Activated naive CD8-positive, alpha-beta T cell treated with anti-CD3 and anti-CD28 coated beads, Interleukin-2, amount 10 ng/mL, durations not matched to agents 7 days and 5 days (primary cell): ENCODE measurements at places on chromosomes 11 and 22.

GRCh38 chr22:49233507-49234100, 594.1 kb downstream of the BRD1 start:
- H3K4me3 ChIP-seq: no peak overlapping the region
- no peak for DNase-seq
- H3K36me3 ChIP-seq: no peaks in the 10 kb centered on the region
- no peak overlapping the region for H3K27ac ChIP-seq

GRCh38 chr11:116333001-116333535, 439.7 kb downstream of the BUD13 start:
- H3K27ac ChIP-seq: no peak overlapping the region
- no peak overlapping the region for H3K4me3 ChIP-seq
- no peaks in the 10 kb centered on the region for H3K27me3 ChIP-seq
- H3K36me3 ChIP-seq: no peaks in the 10 kb centered on the region

- no peak for DNase-seq
- H3K27me3 ChIP-seq: no peaks in the 10 kb centered on the region
- no peaks in the 10 kb centered on the region for H3K4me1 ChIP-seq
- H3K36me3 ChIP-seq: peaks cover 15% of the 10 kb centered on the region
Observed at GRCh38 chr11:43706631-43707030, 26.1 kb downstream of the HSD17B12 start.

- H3K4me3 ChIP-seq: peak overlapping the region; percentile 51
- DNase-seq: no peak
- no peak overlapping the region for H3K27ac ChIP-seq
Observed at GRCh38 chr22:50490531-50491308, 4.1 kb downstream of the MIOX start.

- no peaks in the 10 kb centered on the region for H3K4me1 ChIP-seq
- DNase-seq: no peak
- no peaks in the 10 kb centered on the region for H3K27me3 ChIP-seq
- no peaks in the 10 kb centered on the region for H3K36me3 ChIP-seq
- H3K4me3 ChIP-seq: no peak overlapping the region
- H3K27ac ChIP-seq: no peak overlapping the region
Observed at GRCh38 chr11:133506551-133507094, 25.7 kb downstream of the OPCML start.

DNA sequence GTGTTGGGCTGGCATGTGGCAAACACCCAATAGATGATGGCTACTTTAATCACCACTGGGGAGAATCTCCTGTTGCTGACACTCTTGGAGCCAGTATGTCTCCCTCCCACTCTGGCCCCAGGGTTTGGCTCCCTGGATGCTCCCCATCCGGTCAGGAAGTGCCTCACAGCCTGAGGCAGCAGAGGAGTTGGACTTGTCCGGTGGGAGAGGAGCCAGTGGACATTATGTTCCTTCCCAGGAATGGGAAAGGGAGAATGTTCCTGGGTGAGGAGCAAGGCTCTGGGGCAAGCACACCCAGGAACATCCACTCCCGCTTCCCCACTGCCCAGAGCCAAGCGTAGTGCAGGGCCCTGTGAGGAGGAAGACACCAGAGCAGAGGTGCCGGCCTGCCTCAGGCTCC, 84.6 kb upstream of the NAV2 start:
- DNase-seq: no peak
- H3K27me3 ChIP-seq: peaks cover 2% of the 10 kb centered on the region
- no peak overlapping the region for H3K4me3 ChIP-seq
- H3K36me3 ChIP-seq: no peaks in the 10 kb centered on the region

DNA sequence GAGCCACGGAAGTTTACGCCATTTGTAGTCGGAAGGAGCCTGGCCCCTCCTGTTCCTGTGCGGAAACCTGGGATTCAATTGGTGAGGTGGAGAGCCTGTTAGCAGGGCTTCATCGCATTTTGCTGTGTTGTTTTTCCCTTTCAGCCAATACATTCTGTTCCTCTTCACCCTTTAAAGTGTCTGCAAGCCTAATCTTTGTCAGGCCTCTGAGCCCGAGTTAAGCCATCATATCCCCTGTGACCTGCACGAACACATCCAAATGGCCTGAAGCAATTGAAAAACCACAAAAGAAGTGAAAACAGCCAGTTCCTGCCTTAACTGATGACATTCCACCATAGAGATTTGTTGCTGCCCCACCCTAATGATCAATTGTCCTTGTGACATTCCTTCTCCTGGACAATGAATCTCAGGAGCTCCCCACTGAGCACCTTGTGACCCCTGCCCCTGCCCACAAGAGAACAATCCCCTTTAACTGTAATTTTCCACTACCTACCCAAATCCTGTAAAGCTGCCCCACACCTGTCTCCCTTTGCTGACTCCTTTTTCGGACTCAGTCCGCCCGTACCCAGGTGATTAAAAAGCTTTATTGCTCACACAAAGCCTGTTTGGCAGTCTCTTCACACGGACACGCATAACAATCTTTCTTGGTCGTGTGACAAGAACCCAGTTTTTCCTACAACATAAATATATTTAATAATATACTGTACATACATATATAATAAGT, 37.1 kb upstream of the MMP12 start:
- no peak overlapping the region for H3K27ac ChIP-seq
- no peaks in the 10 kb centered on the region for H3K36me3 ChIP-seq
- peaks cover 12% of the 10 kb centered on the region for H3K27me3 ChIP-seq
- DNase-seq: no peak
- no peak overlapping the region for H3K4me3 ChIP-seq

DNA sequence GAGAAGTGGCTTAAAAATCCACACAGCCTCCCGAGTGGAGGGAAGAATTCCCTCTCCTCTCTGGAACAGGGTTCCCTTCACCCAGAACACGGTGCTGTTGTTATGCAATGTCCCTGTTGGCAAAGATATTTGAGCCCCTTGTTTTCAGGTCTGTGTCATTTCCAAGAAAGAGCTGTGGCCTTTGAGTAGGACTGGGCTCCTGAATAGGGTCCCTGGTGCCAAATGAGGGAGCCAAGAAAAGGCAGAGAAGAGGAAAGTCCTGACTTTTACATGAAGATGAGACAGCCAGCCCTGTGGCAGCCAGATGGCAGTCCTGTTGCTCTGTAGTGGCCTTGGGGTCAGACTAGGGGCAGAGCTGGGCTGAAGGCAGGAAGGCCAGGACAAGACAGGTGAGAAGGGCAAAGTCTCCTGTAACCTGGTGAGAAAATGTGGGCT, 51.2 kb upstream of the ELF5 start:
- no peaks in the 10 kb centered on the region for H3K36me3 ChIP-seq
- H3K4me1 ChIP-seq: no peaks in the 10 kb centered on the region
- DNase-seq: no peak

- no peak for DNase-seq
- peak overlapping the region; percentile 51 for H3K27ac ChIP-seq
- peaks cover 2% of the 10 kb centered on the region for H3K36me3 ChIP-seq
- H3K4me1 ChIP-seq: peaks cover 62% of the 10 kb centered on the region
- no peaks in the 10 kb centered on the region for H3K27me3 ChIP-seq
Observed at GRCh38 chr11:93524173-93524536, 19.0 kb downstream of the SMCO4 start.

DNA sequence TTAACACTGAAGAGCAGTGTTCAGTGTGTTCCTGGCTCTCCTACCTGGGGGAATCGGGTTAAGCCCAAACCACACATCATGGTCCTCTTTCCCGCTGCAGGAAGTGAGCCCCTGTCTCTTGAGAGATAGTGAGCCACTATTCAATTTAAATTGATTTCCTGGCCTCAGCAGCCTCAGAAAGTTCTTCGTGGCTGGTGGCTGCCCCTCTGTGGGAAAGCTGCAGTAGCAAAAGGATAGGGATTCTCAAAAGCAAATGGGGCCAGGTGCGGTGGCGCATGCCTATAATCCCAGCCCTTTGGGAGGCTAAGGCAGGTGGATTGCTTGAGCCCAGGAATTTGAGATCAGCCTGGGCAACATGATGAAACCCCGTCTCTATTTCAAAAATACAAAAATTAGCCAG, 49.1 kb upstream of the CD5 start:
- peak overlapping the region; percentile 45 for H3K27ac ChIP-seq
- H3K4me1 ChIP-seq: peaks cover 42% of the 10 kb centered on the region
- peak overlapping the region; percentile 19 for H3K4me3 ChIP-seq
- H3K36me3 ChIP-seq: peaks cover 23% of the 10 kb centered on the region

DNA sequence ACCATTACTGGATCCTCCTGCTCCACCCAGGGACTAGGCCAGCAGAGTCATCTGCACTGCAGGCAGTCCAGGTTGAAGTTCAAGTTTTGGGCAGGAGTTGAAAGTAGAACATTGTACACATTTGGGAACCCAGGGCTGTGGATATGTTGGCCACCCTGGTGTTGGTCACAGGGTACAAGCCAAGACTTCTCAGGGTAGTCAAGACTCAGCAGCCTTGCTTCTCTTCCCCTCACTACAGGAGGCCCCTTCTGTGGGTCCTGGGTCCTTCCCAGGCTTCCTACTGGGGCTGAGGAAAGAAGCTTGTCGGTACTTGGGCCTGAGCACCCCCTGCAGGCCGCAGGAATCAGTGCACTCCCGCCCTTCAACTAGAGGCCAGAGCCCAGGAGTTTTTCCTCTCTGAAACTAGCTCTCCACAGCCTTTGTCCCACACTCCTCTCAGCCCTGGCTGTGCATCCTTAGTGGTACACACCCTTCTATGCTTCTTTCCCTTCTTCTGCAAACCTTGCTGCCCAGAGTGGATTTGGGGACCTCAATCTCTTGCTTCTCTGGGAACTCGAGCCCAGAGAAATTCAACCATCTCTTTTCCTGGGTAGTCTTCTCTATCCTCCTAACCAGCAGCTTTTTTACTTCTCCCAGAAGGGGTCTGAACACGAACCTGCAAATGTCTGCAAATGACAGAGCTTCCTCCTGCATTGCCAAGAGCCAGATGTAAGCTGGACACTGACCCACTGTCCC, 2.6 kb upstream of the HPX start:
- H3K4me1 ChIP-seq: no peaks in the 10 kb centered on the region
- H3K27me3 ChIP-seq: peaks cover 8% of the 10 kb centered on the region
- H3K36me3 ChIP-seq: no peaks in the 10 kb centered on the region

DNA sequence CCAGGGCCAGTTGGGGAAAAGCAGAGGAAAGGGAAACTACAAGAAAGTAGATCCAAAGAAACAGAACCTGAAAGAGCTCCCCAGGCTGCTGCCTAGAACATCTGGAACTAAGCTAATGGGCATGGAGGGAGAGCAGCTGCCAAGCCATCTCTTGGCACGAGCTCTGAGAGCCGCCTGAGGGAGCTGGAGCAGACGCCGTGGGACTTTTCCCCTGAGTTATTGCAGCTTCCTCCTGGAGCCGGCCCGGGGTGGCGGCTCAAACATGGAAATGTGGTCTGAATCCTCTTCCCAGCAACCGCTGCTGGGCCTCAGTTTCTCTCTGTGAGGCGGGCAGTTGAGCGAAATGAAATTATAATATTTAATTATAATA, 41.8 kb downstream of the LIF start:
- DNase-seq: peak; percentile 11
- H3K4me3 ChIP-seq: no peak overlapping the region

DNA sequence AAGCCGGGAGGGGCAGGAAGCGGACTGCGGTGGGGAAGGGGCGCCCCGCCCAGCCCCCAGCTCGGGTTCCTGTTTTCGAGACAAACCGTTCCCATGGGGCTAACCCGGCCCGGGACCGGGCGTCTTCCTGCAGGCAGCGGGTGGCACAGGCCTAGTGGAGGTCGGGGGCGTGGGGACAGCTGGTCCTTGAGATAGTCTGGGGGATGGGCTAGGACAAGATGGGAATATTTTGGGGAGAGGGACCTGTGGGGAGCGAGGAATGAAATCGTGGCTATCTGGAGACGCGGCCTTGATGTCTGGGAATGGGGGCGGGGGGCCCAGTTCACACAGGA, 1.2 kb upstream of the RASGRP2 start:
- peaks cover 6% of the 10 kb centered on the region for H3K36me3 ChIP-seq
- peak; percentile 89 for DNase-seq
- H3K27me3 ChIP-seq: no peaks in the 10 kb centered on the region

DNA sequence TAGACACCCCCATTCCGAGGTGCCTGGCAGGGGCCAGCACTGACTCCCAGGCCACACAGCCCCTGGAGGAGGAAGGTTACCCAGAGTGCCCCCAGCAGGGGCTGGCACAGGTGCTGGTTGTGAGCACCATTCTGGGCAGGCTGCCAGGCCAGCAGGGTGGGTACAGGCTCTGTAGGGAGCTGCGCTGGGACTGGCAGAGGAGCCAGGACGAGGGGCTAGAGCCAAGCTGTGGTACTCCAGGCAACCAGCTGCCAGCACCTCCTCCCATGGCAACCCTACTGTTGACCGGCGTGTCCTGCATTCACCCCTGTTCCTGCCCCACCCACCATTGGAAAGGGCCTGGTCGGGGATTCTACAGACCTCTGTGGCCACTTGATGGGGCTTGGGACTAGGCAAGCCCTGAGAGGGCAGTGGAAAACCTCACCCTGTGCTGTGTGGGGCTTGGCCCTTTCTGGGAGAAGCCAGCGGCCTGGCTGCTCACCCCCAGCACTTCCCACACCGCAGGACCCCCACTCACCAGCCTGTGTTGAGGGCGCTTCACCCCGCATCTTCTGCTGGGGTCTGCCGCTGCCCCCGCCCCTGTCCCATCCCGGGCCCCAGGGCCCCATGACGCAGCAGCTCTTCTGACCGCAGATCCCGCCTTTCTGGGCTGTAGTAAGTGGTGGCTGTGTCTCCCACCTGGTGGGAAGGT, 1.9 kb downstream of the CLDN5 start:
- H3K27me3 ChIP-seq: peaks cover 24% of the 10 kb centered on the region
- H3K27ac ChIP-seq: no peak overlapping the region
- DNase-seq: peak; percentile 33
- peaks cover 2% of the 10 kb centered on the region for H3K4me1 ChIP-seq
- H3K4me3 ChIP-seq: peak overlapping the region; percentile 12

GRCh38 chr11:44178381-44178780, 82.9 kb downstream of the EXT2 start:
- H3K36me3 ChIP-seq: peaks cover 4% of the 10 kb centered on the region
- H3K27me3 ChIP-seq: no peaks in the 10 kb centered on the region
- H3K4me1 ChIP-seq: peaks cover 4% of the 10 kb centered on the region
- H3K27ac ChIP-seq: no peak overlapping the region

- H3K4me1 ChIP-seq: no peaks in the 10 kb centered on the region
- H3K27ac ChIP-seq: no peak overlapping the region
- DNase-seq: no peak
Observed at GRCh38 chr11:109086931-109087330, 335.1 kb upstream of the C11orf87 start.

GRCh38 chr22:26610072-26610958, 7.5 kb downstream of the CRYBB1 start:
- no peaks in the 10 kb centered on the region for H3K36me3 ChIP-seq
- H3K4me3 ChIP-seq: peak overlapping the region; percentile 65
- peak overlapping the region; percentile 83 for H3K27ac ChIP-seq
- H3K4me1 ChIP-seq: peaks cover 17% of the 10 kb centered on the region
- DNase-seq: peak; percentile 59

GRCh38 chr11:34236572-34236971, 121.2 kb downstream of the ABTB2 start:
- H3K27ac ChIP-seq: no peak overlapping the region
- no peak overlapping the region for H3K4me3 ChIP-seq
- H3K36me3 ChIP-seq: no peaks in the 10 kb centered on the region
- H3K4me1 ChIP-seq: peaks cover 17% of the 10 kb centered on the region
- no peak for DNase-seq

GRCh38 chr22:19855504-19856409, 1.1 kb upstream of the GNB1L start:
- H3K27ac ChIP-seq: peak overlapping the region; percentile 95
- peaks cover 9% of the 10 kb centered on the region for H3K36me3 ChIP-seq
- H3K4me1 ChIP-seq: peaks cover 34% of the 10 kb centered on the region
- peak overlapping the region; percentile 98 for H3K4me3 ChIP-seq
- DNase-seq: no peak

- H3K4me1 ChIP-seq: peaks cover 12% of the 10 kb centered on the region
- no peak for DNase-seq
- no peaks in the 10 kb centered on the region for H3K36me3 ChIP-seq
- H3K27me3 ChIP-seq: no peaks in the 10 kb centered on the region
Observed at GRCh38 chr22:46366801-46367706, 31.5 kb downstream of the TRMU start.

- peaks cover 42% of the 10 kb centered on the region for H3K27me3 ChIP-seq
- DNase-seq: peak; percentile 85
- H3K4me3 ChIP-seq: peak overlapping the region; percentile 80
Observed at GRCh38 chr11:44727373-44728287, 868 bp downstream of the TSPAN18 start.
